ENCODE measurements at places on chromosomes 2 and 18.

DNA sequence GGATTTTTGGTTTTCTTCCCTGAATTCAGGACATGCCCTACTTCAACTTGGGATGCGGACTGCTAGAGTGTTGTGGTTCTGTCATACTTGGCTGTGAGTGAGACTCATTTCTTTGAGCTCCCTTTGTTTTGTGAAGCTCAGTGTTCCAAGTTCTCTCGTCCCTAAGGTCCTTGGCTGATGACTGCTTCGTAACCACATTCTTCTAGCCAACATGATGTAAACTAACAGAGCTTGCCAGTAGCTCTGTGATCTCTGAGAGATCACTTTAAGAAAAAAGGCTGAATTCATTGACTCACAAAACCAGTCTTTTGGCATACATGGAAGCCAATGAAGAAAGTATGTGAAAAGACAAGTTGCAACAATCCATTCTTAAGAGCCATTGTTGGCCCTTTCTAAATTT lies 96.9 kb upstream of the MSTN start:
- DNase-seq = no peak

DNA sequence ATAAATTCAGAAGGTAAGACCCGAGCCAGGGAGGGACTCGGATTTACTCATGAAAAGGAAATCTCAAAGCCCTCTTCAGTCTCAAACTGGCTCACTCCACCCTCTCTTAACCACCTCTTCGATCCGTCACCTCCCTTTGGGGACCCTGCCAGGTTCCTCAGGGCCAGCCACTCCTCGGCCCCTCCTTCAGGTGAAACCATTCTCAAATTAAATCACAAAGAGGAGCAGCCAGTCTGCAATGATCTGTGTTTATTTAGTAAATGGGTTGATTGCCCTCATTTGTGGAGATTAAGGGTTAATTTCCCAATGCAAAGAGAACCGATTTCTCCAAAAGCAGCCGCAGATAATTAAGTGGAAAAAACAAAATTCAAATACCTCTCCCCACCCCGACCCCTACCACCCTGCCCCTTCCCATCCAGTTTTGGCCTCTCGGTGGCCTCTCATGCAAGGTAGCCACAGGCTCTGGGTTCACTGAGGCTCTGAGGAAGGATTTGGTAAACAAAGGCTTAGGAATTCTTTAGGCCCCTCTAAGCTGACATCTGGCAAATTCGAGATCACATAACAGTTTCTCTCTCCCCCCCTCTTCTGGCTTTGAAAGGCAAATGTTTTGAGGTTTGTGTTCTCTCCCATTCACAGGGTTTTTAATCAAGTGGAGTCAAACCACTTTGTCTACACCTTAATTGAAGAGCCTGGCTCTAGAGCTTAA lies 10.3 kb upstream of the FZD7 start:
- DNase-seq = no peak

DNA sequence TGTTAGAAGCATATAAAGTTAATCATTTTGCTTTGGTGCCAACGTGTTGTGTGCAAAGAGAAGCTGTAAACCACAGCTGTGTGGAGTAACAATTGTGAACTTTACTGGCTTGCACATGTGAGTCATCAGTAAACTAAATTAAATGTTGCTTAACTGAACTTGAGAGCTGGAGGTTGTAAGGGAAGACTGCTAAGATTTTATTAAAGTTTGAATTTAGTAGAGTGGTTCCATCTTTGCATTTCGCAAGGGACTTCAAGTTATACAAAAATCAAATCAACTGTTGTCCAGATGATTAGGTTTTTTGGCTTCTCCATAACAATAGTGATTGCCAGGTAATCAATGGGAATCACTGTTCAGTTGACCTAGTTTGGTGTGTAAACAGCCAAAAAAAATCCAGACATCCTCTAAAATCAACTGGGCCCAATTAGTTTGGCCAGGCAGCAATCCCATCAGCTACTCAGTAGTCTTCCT lies 247.4 kb downstream of the MYO3B start:
- DNase-seq = no peak

DNA sequence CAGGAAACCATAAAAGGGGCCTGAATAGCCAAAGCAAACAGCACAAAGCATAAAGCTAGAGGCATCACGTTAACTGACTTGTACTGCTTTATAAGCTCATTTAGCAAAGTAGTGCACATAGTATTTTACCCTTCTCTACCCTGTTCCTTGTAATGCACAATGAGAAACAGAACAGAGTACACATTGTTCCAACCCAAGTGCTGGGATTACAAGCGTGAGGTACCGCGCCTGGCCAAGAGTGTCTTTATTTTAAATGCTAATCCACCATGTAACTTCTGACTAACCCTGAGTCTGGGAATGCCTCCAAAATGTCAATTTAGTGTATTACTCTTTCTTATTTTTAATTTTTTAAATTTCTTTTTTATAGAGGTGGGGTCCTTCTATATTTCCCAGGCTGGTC lies 46.4 kb upstream of the STON1 start:
- DNase-seq = no peak

GRCh38 chr18:76384861-76385680 lies 110.0 kb downstream of the ZNF516 start:
- DNase-seq = no peak

All from CD4-positive, alpha-beta memory T cell (primary cell).